ENCODE measurements at places on chromosomes 4 and X.

- no peak for DNase-seq
These were observed 19.0 kb downstream of the MRPL1 start for GRCh38 chr4:77881460-77882295.

DNA sequence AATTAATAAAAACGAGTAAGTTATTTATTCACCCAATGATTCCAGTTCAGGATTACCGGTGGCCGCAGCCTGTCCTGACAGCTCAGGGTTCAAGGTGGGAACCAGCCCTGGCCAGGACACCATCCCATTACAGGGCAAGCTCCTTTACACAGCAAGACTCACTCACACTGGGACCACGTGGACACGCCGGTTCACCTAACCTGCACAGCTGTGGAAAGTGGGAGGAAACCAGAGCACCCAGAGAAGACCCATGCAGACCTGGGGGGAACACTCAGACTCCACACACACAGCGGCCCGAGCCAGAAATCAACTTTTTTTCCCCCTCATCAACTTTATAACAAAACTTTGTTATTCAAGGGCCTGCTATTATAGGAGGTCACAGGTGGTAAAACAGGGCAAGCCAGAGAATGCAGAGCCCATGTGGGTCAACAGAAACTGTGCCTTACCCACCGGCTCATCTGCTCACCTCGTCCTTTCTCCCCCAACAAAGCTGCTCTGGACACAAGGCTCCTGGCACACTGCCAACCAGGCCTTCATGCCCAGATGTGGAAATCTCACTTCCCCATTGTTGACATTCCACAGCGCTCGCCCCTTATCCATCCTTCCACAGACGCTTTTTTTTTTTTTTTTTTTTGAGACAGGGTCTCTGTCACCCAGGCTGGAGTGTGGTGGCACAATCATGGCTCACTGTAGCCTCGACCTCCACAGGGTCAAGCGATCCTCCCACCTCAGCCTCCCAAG lies 8.0 kb upstream of the ODAPH start:
- no peak for DNase-seq

GRCh38 chr4:57148831-57149505 lies 38.8 kb upstream of the IGFBP7 start:
- DNase-seq = no peak

- no peak for DNase-seq
These were observed 79.4 kb upstream of the HELT start for GRCh38 chr4:184938871-184939270.

DNA sequence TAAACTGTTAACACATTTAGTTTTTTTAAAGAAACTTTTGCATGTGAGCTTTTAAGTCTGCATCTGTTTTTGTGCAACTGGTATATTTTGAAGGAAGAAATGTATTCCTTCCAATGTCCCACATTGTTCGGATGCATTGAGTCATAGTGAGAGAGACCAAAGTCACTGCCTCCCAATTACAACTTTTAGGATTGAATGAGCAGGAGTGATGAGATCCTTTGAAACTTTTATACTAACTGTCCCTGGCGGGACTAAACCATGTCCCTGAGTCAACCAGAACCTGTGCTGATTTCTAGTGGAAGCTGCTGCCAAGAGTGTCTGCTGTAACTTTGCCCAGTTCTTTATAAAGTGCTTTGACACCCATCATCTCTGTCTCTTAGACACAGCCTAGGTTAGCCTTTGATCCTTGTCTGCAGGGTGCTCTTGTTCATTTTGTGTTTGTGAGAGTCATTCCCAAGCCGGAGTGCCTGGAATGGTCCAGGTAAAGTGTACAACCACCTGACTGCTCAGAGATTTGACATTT lies 122.7 kb downstream of the ZNF518B start:
- no peak for DNase-seq

GRCh38 chr4:105613306-105613705 lies 60.9 kb downstream of the ARHGEF38 start:
- DNase-seq = no peak

- DNase-seq = no peak
These were observed 54.6 kb downstream of the C4orf50 start for GRCh38 chr4:5963611-5964010.

DNA sequence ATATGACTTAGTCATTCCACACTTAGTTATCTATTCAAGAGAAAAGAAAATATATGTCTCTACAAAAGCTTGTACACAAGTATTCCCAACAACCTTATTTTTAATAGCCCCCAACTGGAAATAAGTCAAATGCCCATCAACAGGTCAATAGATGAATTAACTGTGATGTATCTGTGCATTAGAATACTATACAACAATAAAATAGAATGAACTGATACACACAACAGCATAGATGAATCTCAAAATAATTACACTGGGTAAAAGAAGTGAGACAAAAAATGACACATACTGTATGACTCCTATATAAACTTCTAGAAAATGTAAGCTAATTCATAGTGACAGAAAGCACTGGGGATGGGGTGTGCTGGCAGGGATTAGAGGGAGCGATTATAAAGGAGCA lies 354.1 kb upstream of the DIPK2B start:
- no peak for DNase-seq

DNA sequence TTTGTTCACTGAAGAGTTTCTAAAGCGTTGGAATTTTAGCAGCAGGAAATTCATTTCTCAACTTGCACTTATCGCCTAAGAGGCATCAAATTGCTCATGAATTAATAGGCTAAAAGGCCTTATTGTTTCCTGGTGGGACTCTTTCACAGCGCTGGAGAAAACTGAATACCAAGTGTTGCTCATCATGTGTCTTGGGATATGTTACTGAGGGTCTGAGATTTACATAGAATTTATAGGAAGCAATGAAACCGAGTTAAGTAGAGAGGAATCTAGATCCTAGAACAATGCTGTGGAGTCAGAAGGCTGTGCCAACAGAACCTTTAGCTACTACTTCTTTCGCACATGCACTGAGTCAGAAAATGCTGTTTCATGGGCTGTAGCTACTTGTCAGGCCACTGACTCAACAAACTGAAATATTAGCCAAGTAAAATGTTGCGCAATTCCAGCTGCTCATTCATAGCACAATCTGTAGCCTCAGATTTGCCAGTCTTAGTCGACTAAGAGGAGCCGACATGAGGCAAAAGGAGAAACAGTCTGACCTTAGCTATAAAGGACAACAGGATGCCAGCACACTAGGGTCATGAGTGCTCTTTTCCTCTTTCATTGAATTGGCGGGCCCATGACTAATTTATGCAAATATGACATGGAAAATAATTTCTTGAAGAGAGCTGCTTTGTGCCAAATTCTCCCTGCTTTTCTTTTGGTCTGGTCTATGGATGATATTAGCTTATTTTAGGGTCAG lies 35.9 kb upstream of the CXCL8 start:
- DNase-seq = no peak

DNA sequence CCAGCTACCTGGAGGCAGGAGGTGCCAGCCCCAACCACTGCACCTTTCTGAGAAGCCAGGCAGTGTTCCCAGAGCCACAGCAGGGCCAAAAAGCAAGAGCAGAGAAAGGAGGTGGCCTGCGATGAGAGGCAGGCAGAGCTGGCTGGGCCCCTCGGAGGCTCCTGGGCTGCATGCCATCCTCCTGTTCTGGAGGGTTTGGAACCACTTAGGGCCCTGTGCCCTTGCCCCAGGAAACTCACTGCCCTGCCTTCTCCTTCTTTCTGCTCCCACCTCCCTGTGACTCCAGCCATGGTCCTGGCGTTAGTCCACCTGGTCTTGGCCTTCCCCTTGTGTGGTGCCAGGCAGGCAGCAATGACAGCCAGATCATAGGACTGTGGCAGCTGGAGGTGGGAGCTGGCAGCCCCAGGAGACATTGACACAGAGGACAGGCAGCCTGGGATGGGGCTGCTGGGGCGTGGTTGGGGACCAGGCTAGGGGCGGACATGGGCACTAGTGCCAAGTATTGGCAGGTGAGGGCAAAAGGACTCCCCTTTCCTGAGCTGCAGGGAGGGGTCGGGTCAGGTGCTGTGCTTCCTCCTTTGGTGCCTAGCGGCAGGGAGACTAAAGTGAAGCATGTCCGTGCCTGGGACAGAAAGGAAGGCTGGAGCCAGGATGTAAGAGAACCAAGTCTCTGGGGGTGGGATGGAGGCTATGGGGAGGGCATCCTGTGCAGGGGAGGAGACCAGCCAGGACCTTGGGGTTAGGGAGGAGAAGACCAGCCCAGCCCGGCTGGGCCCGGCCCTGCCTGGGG lies 1.4 kb downstream of the APLN start:
- DNase-seq = no peak

GRCh38 chr4:10981096-10981495 lies 296.5 kb upstream of the CLNK start:
- DNase-seq = no peak

- peak; percentile 56 for DNase-seq
These were observed at the start of gene TRIM61 for GRCh38 chr4:164977243-164978164. Gene TRIM61 (minus strand): TSS chr4:164977657. CDS start chr4:164970002, 7,655 bp downstream.

DNA sequence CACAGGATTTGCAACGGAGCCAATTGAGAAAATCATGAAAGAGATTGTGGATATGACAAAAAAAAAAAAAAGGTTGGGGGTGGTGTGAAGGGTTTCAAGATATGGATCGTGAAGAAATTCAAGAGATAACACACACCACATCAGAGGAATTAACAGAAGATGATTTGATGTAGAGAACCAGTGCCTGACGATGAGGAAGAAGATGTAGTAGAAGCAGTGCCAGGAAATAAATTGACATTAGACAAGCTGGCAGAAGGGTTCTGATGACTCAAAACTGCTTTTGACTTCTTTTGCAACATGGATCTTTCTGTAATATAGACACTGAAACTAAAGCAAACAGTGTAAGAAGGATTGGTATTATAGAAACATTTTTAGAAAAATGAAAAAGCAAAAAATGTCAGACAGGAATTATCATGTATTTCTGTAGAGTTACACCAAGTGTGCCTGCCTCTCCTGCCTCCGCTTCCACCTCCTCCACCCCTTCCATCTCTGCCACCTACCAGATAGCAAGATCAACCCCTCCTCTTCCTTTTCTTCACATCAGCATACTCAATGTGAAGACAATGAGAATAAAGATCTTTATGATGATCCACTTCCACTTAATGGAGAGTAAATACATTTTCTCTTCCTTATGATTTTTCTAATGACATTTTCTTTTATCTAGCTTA lies 127.5 kb upstream of the OTUD4 start:
- no peak for DNase-seq

DNA sequence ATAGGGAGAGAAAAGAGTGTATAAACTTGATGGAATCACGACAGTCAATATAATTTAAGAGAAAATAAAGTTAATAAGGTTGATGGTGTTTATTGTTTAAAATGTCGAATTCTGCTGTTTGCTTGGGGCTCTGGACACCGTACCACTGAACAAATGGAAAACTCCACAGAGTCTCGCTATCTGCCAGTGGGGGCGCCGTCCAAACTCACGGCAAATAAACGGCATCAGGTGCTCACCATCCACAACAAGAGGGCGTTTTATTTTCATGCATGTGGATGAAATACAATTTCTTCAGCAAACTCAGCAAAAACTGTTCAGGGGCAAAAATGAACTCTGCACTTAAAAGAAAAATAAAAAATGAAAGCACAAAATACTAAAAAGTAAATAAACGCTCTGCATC lies 46.6 kb upstream of the FAM47C start:
- DNase-seq = no peak

DNA sequence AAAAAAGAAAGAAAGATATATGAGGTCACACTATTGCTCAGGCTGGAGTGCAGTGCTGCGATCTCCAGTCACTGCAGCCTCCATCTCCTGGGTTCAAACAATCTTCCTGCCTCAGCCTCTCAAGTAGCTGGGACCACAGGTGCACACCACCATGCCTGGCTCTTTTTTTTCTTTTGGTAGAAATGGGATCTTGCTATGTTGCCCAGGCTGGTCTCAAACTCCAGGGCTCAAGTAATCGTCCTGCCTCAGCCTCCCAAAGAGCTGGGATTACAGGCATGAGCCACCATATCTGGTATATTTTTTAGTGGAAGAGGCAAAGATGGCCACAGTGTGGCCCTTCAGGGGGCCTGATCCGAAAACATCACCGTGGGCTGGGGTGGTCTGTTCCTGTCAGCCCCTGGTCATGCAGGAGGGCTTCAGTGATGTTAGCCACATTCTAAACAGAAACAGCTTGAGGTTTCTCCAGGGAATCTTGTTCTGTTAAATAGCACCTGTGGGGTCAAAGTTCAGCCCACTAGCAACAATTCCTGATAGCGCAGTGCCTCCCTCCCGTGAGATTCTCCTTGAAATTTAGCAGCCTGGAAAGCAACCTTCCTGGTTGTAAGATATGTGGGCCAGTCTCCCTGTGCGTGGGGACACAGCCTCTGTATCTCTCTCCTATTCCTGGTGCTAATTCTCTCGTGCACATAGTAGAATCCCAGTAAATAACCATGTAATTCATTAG lies 7.3 kb upstream of the DHRSX start:
- no peak for DNase-seq

DNA sequence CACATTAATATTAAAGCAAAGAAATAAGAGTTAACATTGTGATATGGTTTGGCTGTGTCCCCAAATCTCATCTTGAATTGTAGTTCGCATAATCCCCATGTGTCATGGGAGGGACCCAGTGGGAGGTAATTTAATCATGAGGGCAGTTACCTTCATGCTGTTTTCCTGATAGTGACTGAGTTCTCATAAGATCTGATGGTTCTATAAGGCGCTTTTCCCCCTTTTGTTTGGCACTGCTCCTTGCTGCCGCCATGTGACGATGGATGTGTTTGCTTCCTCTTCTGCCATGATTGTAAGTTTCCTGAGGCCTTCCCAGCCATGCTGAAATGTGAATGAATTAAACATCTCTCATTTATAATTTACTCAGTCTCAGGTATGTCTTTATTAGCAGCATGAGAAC lies 153.8 kb upstream of the GALNT7 start:
- DNase-seq = no peak

GRCh38 chrX:29826742-29827141 lies 388.6 kb upstream of the MAGEB2 start:
- DNase-seq = no peak
